Activated naive CD8-positive, alpha-beta T cell treated with anti-CD3 and anti-CD28 coated beads for 36 hours (primary cell): ENCODE measurements at places on chromosomes 2 and 18.

GRCh38 chr18:13243363-13243762 is 24.8 kb downstream of the LDLRAD4 start:
- no peaks in the 10 kb centered on the region for H3K27me3 ChIP-seq
- DNase-seq: no peak
- no peak overlapping the region for H3K27ac ChIP-seq
- peaks cover 1% of the 10 kb centered on the region for H3K4me1 ChIP-seq
- no peak overlapping the region for H3K4me3 ChIP-seq

GRCh38 chr18:30328839-30329238 is 713.7 kb downstream of the DSC3 start:
- H3K36me3 ChIP-seq: no peaks in the 10 kb centered on the region
- no peak for DNase-seq
- no peak overlapping the region for H3K4me3 ChIP-seq
- no peaks in the 10 kb centered on the region for H3K27me3 ChIP-seq
- H3K27ac ChIP-seq: no peak overlapping the region

DNA sequence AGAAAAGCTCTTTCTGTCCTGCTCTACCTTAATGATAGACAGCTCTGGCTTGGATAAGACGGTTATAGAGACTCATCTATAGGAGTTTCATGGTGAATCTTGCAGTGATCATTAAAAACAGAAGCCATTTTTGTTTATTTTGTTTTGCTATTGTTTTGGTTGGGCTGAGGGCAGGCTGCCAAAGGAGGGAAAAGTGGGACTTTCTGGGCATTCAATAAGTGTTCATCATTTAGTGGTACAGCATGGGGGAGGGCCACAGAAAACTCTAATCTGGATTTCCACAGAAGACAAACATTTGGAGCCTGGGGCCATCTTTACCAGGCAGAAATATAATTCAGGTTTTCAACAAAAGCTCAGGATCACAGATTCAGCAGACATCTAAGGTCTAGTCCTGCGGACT is 62.4 kb upstream of the EFEMP1 start:
- H3K36me3 ChIP-seq: no peaks in the 10 kb centered on the region
- H3K27me3 ChIP-seq: no peaks in the 10 kb centered on the region
- H3K27ac ChIP-seq: no peak overlapping the region
- H3K4me1 ChIP-seq: no peaks in the 10 kb centered on the region
- no peak for DNase-seq

GRCh38 chr18:8799001-8799400 is 93.6 kb downstream of the MTCL1 start:
- no peaks in the 10 kb centered on the region for H3K27me3 ChIP-seq
- no peak overlapping the region for H3K4me3 ChIP-seq
- DNase-seq: no peak

GRCh38 chr18:46414863-46415262 is 242.2 kb downstream of the LOXHD1 start:
- H3K27ac ChIP-seq: no peak overlapping the region
- H3K4me1 ChIP-seq: peaks cover 14% of the 10 kb centered on the region
- no peak for DNase-seq
- H3K4me3 ChIP-seq: no peak overlapping the region
- H3K27me3 ChIP-seq: no peaks in the 10 kb centered on the region

DNA sequence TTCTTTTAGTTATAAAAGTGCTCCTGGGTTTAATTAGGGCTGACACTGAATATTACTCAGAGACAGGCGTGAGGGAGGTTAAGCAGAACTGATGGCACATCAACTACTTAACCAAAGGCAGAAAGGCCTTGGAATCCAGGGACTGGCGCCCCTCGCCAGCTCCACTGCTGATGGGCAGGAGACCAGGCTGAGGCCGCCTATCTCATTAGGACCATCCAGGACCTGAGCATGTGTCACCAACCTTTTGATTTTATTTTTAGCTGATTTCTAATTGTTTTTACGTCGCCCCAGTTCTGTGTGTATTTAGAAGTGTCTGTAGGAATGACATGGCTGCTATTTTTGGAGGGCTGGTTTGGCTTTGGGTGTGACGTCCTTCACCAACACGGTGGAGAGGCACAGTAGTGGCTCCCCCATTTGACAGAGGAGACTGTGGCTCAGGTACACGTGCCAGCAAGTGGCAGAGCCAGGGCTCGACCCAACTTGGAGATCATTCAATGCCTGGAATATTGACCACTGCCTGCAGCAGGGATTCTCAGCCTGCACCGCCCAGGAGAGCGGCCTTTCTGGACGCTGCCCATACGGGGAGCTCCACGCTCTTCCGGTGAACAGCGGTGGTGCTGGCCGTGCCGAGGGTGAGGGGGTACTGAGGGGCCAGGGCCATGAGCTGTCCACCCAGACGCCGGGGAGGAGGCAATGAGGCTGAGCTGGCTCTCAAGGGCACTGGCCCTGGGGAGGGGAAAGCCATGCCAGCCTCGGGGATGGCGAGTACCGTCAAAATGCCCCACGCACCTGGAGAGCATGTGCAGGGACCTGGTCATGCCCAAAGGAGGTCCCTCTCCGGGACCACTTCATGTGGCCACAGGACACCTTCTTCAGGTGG is 205.7 kb downstream of the ASB1 start:
- no peaks in the 10 kb centered on the region for H3K36me3 ChIP-seq
- no peaks in the 10 kb centered on the region for H3K4me1 ChIP-seq
- no peak for DNase-seq
- no peak overlapping the region for H3K27ac ChIP-seq
- no peaks in the 10 kb centered on the region for H3K27me3 ChIP-seq

DNA sequence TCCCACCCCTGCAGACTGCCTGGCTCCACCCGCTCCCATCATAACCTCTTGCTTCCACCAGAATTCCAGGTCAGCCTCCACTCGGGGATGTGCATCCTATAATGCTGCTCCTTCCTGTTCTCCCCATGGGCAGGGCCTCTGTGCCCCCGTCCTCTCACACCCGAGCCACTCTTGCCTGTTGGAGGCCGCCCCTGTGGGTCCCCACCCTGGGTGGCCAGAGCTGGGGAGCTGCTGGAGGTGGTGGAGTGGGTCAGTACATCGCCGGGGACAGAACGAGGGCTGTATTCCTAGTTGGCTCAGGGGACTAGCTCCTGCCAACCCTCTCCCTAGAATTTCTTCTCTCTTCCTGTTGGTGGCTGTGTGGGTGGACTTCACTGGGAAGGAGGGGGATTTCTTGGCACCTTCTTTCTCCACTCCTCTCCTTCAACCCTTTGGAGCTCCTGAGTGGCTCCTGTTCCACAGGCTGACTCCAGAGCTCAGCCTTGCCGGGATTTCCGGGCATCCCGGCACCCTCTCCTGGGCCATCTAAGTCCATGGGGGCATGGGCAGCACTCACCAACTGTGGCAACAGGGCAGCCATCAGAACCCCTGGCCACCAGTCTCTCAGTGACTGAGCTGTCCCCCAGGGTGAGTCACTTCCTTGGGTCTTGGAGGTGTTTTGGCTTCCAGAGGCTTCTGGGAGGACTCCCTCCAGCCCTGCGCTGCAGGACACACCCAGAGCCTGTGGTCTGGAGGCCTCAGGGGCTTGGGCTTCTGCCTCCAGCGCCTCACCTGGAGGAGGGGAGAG is 88.2 kb upstream of the MCFD2 start:
- no peaks in the 10 kb centered on the region for H3K27me3 ChIP-seq
- H3K4me1 ChIP-seq: no peaks in the 10 kb centered on the region
- H3K27ac ChIP-seq: peak overlapping the region; percentile 55
- DNase-seq: no peak
- H3K36me3 ChIP-seq: peaks cover 10% of the 10 kb centered on the region
- no peak overlapping the region for H3K4me3 ChIP-seq
